ENCODE measurements at places on chromosomes 6 and 20.

DNA sequence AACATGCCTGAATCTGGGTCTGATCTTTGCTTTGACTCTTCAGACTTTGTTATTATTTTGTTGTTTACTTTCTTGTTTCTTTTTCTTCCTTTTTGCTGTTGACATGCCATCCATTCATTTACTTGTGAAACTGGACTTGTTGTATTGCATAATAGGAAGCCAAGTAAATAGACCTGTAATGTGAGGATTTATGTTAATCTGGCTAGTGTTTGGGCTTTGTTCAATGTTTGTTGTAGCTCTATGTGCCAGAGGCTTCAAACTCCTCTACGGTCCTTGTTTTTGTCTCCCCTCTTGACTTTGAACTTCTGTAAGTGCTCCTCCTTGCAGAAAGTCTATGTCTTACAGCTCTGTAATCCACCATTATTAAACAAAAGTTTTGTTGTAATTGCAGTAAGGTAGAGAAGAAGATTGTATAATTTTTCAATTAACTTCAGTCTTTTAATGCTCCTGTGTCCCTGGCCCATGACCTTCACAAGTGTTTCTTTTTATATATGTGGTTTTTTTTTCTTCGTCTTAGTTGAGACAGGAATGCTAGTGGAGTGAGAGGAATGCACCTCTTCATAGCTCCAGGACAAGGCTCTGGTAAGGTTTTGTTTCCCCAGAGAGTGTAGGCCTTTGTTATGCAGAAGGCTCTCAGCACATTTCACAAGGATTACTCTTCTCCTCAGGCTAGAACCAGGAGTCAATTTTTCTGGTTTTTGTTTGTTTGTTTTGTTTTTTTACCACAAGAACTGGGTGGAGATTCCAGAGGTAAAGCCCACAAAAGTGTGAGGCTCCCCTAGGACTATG lies 1061.8 kb upstream of the CITED2 start:
- DNase-seq = no peak

DNA sequence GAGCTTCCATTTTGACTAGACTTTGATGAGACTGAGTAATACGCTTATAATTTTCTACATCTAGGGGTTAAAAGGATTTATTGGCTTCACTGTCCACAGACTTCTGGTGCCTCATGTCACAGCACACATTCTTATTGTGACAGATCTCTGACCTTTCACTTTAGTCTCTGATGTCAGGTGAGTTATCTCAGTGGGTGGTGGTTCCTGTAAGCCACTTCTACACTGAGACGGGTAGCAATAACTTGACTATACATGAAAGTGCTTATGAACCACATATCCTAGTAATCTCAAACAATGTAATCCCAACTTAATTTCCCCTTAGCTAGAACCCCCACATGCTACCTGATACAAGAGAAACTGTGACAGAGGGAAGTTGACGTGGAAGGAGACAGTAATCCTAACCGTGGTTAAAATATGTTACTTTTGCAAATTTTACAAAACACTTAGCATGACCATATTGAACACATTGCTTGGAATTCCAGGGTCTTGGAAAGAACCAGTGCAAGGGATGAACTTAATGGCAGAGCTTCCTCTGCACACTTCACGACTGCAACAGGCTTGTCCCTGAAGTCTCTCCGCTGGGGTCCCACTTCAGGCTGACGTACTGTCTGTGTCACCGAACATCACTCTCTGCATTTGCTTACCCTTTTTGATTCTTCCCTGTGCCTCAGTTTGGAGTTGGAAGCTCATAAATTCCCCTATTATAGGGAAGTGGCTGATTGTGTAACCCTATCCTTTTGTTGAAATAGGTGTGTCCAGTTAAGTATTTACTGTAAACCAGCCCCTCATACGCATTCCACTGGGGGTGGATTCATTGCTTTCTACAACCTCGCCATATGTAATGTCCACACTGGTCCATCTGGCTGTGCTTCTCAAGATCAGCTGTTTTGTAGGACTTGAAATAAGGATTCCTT lies 6.4 kb upstream of the TRIM40 start:
- no peak for DNase-seq

DNA sequence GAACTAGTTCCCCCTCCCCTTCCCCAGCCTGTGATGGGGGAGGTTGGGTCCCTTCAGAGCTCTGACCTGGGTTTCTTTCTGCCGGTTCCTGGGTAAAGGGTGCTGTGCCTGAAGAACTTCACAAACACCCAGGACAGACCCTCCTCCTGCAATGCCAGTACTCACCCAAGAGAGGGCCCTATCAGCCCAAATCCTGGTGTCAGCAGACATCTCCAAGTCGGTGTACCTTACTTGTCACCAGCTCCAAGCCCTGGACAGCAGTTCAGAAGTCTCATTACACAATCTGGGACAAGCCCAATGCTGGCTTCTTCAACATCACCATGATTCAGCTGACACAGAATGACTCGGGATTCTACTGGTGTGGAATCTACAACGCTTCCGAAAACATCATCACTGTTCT lies 467 bp downstream of the TREML4 start:
- no peak for DNase-seq

DNA sequence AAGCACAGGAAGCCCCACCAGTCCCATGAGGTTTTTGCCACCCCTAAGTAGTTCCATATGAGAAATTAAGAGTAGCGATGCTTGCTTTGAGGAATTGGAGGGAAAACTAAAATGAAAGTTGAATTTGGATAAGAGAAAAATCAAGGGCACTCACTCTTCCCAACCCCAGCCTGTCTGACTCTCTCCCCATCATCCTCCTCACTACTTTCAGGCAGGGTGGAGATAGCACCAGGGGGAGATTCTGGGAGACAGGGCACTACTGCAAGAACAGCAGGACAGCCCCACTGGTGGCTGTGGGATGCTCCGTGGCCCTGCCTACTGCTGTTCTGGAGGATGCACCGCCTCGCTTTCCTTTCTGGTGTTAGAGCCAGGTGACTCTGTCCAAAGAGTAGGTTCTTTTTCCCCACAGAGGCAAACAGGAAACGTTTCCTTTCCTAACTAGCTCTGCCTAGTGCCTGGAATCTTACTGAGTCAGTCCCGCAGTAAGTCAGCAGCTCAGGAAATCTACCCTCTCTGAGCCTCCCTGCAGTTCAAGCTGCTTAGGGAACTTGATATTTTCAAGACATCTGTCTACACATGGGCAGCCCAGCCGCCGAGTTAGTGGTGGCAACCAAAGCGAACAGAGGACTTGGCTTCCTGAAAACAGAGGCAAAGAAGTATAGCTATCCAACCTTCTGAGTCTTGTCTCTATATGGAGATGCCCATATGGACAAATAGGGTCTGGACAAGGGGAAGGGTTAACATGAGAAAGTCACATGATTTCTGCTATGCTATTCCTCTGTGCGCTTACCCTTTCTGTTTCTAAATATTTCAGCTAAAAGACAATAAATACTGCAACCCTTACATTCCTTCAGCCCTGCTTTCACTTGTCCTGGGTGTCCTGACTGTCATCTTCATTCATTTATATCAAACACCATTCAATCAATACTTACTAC lies 11.4 kb downstream of the HLA-E start:
- no peak for DNase-seq

- DNase-seq = no peak
Measured at GRCh38 chr6:20364327-20364726, 37.4 kb upstream of the E2F3 start.

- no peak for DNase-seq
Measured at GRCh38 chr20:40265825-40266533, 423.1 kb downstream of the MAFB start.

- DNase-seq = no peak
Measured at GRCh38 chr6:44920952-44921491, 407.1 kb upstream of the RUNX2 start.

GRCh38 chr6:39200498-39201020 lies 28.7 kb downstream of the KCNK5 start:
- DNase-seq = no peak

GRCh38 chr6:99885051-99885450 lies 109.0 kb downstream of the MCHR2 start:
- DNase-seq = no peak

DNA sequence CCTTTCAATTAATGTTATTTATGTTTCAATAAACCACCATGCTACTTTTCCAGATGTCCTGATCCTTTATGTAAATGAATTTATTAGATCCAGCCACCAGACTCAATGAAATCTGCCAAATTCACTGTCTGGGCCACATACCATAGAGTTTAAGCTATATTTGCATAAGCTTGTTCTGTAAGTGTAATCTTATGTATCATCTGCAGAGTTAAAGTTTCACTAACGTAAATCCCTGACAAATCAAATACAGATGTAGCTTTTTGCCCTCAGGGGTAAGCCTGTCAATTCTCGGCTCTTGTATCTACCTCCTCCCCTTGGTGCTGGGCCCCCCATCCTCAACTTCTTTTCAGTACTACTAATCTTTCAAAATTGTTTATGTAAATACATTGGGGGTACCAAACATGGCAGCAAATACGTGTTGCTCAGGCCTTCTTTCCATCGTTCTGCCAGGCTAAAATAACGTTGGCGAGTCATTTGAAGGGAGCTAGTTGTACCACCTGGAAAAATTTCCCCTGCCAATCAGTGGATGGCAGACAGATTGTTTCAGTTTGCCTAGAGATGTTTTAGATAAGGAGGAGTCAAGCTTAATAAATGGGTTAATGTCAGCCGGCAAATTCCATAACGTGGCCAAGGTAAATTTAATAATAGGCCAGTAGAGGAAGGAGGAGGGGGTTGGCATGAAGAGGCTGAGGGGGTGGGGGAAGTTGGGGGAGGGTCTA lies 79.6 kb downstream of the RPS12 start:
- DNase-seq = no peak

DNA sequence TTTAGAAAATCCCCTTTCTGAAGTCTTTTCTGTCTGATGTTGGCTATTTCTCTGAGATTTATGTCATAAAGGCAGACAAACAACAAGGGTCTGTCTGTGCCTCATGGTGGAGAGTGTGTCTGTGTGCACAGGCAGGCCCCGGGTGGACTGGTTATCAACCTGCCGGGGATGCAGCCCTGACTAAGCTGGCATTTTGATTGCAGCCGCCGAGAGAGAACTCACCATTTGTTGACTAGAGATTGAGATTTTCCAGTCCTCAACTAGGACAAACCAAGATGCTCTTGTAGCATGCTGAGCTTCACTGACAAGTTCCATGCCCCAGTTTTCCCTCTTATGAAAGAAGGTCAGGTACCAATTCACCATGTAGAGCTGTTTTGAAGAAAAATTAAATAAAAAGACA lies 363.6 kb upstream of the CNR1 start:
- DNase-seq = no peak

- no peak for DNase-seq
Measured at GRCh38 chr6:81063891-81064290, 688.6 kb downstream of the TENT5A start.

GRCh38 chr20:10463622-10464021 lies 28.5 kb downstream of the SLX4IP start:
- no peak for DNase-seq

- DNase-seq = no peak
Measured at GRCh38 chr20:20184149-20184548, 131.8 kb downstream of the CFAP61 start.

- no peak for DNase-seq
Measured at GRCh38 chr20:38715646-38716045, 8.6 kb upstream of the SLC32A1 start.

GRCh38 chr6:109978174-109979032 lies at the start of gene GPR6:
TSS of gene GPR6 (plus strand) at chr6:109978311. CDS start at chr6:109979113, 802 bp downstream.
- no peak for DNase-seq

- no peak for DNase-seq
Measured at GRCh38 chr20:20076297-20077065, 24.1 kb downstream of the CFAP61 start.

- DNase-seq = no peak
Measured at GRCh38 chr6:41352907-41353306, 17.5 kb downstream of the NCR2 start.

- DNase-seq = peak; percentile 30
Measured at GRCh38 chr6:62285612-62286469, at the start of gene KHDRBS2. TSS of gene KHDRBS2 (minus strand) at chr6:62286225.

- DNase-seq = no peak
Measured at GRCh38 chr20:51987812-51988211, 185.5 kb upstream of the SALL4 start.

DNA sequence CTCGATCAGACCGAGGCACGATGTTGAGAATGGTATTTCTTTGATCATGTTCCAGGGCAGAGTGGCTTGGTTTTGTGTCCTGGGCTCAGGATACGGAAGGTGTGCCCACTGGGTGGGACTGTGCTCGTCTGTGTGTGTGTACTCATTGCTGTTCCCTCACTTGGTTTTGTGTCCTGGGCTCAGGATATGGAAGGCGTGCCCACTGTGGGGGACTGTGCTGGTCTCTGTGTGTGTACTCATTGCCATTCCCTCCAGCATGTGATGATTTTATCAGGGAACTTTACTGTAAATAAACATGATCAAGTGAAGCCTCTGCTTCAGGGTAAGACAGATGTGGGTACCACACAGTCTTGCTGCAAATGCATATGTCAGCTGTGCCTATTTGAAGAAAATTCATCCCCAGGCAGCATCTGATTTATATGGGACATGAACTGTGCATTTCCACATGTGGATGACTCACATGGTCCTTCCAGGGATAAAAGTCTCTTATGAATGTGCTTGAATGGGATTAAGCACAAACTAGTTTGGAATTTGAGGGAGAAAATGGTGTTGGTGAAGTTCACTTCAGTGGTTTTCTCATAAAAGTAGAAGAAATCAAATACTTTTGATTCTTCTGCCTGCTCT lies 274.3 kb downstream of the QKI start:
- DNase-seq = no peak

DNA sequence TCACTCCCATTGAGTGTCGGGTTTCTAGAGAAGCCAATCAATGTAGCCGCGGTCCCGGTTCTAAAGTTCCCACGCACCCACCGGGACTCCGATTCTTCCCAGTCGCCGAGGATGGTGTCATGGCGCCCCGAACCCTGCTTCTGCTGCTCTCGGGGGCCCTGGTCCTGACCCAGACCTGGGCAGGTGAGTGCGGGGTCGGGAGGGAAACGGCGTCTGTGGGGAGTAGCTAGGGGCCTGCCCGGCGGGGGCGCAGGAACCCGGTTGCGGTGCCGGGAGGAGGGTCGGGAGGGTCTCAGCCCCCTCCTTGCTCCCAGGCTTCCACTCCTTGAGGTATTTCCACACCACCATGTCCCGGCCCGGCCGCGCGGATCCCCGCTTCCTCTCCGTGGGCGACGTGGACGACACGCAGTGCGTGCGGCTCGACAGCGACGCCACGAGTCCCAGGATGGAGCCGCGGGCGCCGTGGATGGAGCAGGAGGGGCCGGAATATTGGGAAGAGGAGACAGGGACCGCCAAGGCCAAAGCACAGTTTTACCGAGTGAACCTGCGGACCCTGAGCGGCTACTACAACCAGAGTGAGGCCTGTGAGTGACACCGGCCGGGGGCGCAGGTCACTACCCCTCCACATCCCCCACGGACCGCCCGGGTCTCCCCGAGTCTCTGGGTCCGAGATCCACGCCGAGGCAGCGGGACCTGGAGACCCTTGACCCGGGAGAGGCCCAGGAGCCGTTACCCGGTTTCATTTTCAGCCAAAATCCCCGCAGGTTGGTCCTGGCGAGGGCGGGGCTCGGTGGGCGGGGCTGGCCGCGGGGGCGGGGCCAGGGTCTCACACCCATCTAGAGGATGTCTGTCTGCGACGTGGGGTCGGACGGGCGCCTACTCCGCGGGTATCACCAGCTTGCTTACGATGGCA lies 35.2 kb upstream of the HLA-G start:
- DNase-seq = no peak
